ENCODE measurements at places on chromosomes 7 and 10.
A peak's percentile ranks its signal among the peaks of the same experiment; 100 is the strongest.

DNA sequence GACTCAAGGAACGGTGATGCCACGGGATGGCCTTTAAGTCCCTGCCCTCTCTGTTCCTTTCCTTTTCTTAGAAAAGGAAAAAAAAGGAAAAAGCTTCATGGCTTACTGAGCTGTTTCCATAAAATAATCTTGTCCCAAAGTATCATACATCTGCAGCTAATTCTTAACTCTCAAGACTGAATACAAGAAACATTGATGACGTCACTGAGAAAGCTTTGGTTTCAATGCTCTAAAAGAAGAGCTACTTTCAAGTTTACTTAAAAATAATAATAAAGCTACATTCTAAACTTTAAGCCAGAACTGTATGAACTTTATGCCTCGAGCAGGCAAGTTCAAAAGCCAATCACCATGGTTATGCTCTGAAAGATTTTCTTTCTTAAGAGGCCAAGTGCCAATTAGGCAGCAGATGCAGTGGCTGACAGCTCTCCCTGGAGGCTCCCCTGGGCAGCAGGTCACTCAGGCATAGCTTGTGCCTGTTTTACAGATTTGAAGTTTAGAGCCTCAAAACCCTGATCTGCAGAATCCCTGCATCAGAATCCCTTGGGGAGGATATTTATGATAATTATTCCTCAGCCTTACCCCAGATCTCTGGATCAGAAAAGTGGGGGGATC, 165.0 kb downstream of the CHN2 start:
- DNase-seq = no peak

DNA sequence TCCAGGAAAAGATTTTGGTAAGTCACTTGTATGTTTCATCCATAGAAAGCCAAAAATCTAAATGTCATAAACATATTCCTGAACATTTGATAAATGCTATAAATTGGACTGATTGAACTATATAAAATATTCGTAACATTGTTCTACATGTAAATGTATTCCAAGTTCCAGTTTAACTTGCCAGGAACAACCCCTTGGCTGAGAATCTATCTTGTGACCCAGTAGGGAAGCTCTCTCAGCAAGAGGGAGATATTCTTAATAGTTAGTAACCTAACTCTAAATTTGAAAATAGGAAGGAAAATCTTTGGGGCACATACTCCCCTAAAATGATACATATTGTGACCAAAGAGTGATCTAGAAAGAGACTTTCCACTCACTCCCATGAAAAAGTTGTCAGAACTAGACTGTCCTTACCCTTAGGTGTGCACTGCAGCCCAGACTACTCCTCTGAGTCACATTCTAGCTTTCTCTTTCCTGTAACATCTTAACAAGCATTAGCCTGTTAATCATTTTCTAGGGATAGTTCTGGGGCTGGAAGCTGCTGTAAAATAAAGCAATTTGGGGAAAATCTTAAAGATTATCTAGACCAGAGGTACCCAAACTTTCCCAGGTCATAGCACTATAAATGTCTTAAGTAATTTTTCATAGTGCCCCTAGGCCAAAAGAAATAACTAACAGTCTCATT, 73.7 kb upstream of the SKAP2 start:
- peak; percentile 23 for DNase-seq

DNA sequence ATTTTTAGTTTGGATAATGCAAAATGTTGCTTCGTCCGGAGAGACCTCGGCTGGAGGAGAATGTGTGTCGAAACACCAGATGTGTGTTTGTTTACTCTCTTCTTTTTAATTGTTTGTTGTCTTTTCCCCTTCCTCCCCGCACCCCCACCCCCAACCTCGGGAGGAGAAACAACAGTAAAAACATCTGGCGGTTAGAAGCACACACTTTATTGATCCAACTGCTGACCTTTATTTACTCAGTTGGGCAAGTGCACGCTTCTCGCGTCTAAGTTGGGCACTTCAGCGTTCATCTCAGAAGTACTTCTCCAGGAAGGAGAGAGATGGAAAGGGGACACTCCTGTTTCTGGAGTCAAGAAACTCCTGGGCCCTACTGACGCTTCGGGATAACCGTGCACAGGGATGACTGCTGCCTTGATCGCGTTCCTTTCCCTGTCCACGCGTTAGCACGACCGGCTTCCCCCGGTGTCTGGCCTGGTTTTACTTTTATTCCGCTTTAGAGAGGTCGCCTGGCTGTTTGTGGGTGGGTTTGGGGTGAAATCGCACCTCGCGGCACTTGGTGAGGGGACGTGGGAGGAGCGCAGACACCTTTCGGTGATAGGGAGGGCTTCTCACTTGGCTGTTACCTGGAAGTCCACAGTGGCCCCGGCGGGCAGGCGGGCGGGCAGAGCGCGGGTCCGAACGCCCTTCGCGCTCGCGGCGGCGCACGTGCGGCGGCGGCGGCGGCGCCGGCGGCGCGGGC, 168.3 kb upstream of the PPP1R3A start:
- DNase-seq = peak; percentile 50

DNA sequence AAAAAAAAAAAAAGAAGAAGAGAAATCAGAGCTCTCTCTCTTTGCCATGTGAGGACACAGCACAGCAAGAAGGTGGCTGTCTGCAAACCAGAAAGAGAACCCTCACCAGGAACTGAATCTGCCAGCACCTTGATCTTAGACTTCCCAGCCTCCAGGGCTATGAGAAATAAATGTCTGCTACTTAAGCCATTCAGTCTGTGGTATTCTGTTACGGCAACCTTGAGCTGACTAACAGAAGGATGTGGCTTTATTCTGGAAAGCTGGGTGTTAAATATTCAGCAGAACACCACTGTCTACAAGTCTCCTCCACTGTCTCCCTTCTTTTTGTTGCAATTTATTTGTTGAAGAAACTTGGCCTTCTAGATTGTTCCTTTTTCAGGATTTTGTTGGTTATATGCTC, 5.0 kb downstream of the COL26A1 start:
- DNase-seq = no peak

DNA sequence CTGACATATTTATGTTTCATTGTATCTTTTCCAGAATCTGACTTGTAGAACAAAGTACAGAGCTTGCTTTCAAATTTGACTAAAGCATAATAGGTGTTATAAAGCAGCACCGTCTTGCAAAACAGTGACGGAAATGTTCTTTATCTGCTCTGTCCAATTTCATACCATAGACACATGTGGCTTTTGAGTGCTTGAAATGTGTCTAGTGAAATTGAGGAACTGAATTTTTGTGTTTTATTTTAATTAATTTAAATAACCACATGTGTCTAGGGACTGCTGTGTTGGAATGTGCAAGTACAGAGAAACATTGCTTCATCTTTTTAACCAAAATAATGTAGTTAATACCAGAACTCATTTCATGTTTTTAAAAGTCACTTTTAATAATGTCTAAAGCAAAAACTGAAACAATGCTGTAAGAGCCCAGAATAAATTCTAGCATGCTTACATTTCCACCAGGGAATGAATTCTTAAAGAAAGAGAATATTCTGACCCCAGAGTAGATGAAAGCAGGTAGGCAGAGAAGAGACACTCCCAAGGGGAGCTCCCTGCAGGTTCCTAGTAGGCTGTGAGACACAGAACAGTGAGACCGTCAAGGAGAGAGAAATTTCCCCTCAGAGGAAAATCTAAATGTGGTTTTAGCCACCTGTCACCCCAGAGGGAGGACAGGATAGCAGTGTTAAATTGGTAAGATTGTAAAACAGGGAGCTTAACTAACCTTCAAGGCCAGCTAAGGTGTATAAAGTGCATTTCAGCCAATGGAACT, 175.3 kb upstream of the KMT2E start:
- no peak for DNase-seq

GRCh38 chr10:109237682-109238081, 685.6 kb downstream of the XPNPEP1 start:
- DNase-seq = no peak

- no peak for DNase-seq
Observed at GRCh38 chr10:6221971-6222751, 19.4 kb downstream of the PFKFB3 start.

DNA sequence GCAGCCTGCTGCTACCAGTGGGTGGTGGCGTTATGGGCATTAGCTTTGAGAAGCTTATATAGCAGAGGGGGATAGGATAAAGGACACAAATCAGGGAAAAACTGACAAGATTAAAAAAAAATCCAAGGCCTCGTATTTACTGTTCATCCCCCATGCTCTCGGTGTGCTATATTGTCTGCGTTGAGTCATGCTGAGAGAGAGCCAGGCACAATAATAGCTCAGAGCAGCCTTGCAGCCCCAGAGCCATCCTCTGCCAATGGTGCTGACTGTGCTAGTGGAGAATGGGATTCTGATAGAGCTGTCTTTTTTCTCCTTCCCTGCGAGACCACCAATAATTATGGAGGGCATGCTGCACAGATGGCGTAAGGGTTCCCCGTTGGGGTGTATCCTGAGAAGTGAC, 51.7 kb upstream of the FZD1 start:
- no peak for DNase-seq

DNA sequence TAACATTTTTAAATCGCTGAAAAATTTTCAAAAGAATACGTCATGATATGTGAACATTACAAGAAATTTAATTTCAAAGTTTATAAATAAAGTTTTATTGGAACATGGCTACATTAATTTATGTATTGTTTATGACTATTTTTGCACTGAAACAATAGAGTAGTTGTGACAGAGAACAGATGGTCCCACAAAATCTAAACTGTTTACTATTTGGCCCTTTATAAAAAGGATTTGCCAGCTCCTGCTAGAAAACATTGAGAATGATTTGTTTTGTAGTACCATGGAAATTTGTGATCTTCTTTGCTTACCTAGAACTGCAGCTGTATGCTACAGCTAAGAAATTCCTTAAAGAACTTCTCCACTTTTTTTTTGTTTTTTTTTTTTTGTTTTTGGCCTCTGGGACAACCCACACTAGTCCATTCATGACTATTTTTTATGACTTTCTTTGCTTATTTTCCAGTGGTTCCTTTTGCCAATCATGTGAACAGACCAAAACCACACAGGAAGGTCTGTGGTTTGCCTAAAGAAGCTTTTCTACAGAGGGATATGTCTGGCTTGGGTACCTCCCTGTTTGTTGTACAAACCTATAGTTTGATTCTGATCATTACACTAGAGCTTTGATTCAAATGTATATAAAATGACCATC, 55.7 kb downstream of the ST7 start:
- DNase-seq = no peak

DNA sequence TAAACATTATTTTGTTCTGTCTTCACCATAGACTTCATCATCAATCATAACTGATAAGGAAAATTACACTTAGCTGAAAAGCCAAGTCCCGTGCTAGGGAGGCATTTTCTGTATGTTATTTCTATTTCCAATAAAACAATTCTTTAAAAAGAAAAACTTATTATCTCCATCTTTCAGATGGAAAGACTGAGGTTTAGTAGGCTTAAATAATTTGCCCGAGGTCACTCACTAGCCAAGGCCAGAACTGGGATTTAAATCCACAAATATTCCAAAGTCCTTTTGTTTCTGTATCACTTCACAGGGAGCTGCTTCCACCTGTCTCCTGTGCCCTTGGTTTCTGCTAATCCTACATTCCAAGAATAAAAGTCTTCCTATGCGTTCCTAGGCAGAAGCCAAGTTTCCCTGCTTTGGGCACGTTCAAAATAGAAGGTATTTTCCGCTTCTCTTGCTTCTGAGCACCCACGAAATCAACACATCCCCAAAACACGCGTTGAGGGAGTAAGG, 732 bp downstream of the CPVL start:
- DNase-seq = no peak

- DNase-seq = no peak
Observed at GRCh38 chr10:70551466-70551865, 51.1 kb downstream of the PRF1 start.

DNA sequence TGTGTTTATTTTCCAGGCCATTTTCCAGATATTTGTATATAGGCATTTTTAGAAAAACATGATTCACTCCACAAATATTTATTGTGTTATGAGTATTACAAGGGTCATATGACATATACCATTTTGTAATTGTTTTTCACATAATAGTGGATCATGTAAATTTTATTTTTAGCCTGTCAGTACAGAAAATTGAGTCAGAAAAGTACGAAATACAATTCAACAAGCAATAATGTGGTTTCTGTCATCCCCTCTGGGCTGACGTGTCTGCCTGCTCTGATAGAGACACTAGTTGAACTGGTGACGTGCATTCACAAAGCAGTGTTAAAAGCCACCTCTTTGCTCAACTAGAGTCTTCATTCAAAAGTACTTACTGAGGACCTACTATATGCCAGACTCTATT, 97.9 kb upstream of the STEAP1B start:
- DNase-seq = no peak

GRCh38 chr10:71210542-71210871, 1.9 kb upstream of the UNC5B start:
- no peak for DNase-seq

DNA sequence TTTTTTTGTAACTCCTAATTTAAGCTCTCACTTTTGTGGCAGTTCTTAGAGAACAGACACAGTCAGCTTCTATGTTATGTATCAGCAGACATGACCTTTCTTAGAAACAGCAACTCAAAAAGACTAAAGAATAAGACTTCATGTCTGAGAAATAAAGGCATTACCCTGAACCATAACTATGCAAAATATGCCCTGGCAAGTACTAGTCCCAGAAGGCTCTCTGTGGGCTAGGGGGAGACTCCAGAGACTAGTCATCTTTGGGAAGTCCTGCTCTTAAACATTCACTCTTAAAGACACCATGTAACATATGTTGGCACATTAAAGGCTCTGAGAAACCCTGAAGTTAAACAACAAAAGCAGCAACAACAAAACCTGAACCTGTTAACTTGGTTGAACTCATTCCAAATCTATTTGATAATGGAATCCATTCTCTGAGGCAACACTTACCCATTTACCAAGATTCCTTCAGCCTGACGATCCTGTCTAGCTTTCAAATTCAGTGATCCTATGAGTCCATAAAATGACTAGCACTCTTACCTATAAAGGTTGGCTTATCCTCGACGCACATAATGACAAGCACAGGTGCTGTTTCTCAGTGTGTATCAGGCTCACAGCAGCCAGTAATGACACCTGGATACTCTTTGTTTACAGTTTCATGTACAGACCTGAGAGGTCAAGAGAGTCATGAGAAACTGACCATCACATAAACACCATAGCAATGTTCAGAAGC, 62.3 kb downstream of the OSBPL3 start:
- DNase-seq = no peak

GRCh38 chr7:78172267-78172757, 373.7 kb downstream of the PHTF2 start:
- DNase-seq = no peak

DNA sequence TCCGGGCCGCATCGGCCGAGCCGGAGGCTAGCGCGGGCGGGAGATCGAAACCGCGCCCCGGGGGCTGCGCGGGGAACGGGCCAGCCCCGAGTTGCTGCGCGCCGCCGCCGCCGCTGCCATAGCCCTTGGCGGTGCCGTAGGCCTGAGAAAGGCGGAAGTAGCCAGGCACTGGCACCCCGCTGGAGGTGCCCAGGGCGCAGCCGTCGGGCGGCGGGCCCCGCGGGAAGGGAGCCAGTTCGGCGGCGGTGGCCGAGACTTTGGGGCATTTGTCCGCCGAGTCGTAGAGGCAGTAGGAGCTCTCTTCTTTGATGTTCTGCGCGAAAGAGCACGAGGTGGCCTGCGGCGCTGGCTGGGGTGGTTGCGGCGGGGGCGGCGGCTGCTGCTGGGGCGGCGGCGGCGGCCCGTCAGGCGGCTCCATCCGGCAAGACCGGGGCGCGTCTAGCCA, 587 bp downstream of the HOXA10 start:
- no peak for DNase-seq

- no peak for DNase-seq
Observed at GRCh38 chr7:15967551-15967950, 281.1 kb upstream of the MEOX2 start.

GRCh38 chr10:51767103-51767763, 67.8 kb upstream of the CSTF2T start:
- DNase-seq = no peak
